HL-60 (cell line): ENCODE measurements at places on chromosomes 1 and 21.

- no peak for DNase-seq
These were observed 357.5 kb downstream of the PTPRU start for GRCh38 chr1:29593601-29594382.

DNA sequence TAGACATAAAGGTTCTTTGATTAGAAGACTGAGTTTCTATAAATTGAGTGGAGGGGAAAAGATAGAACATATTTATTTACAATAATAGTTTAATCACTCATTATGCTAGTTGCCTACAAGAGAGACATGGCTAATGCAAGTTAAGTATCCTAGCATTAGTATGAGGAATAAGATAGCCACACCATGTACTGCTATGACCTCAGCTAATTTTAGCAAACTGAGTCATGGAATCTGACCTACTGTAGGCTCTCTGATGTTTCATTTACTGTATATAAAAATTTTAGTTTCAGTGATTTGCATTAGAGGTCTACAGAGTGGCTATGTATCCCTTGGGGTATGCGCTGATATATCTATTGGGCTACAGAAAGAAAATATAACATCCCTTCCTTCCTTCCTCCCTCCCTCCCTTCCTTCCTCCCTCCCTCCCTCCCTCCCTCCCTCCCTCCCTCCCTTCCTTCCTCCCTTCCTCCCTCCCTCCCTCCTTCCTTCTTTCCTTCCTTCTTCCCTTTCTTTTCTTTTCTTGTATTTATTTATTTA lies 5.8 kb downstream of the AGL start:
- no peak for DNase-seq

DNA sequence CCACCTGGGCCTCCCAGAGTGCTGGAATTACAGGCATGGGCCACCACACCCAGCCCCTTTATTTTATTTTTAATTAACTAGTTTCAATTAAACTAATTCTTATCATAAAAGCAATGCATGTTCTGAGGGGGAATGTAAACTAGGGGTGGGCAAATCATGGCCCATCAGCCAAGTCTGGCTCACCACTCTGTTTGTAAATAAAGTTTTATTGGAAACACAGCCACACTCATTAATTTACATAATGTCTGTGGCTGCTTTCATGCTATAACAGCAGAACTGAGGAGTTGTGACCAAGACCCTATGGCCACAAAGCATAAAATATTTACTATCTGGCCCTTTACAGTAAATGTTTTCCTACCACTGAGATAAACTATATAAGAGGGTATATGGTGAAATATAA lies 28.7 kb upstream of the IPO9 start:
- DNase-seq: no peak

GRCh38 chr1:47696737-47697441 lies 259.0 kb downstream of the FOXD2 start:
- DNase-seq: no peak

DNA sequence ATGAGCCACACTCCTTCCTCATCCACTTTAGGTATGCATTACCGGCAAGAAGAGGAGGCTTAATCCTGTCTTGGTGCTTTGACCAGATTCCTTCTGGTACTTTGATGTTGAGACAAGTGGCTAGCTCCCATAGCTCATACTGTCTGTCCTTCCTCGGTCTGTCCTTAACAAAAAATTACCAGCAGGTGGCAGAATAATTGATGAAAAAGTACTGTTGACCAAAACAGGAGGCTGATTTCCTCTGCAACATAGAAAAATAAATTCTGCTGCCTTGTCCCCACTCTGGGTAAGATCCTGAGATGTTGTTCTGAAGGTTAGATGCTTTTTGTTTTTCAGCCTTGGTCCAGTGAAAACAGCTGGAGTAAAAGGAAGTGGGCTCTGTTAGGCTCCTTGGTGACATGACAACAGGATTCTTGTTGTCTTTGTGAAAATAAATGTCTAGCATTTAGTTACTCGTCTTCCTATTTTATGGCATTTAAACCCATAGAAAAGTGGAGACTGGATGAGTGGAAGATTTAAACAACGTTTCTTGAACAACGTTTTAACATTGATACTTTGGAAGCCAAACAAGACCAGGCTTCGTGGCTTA lies 11.2 kb upstream of the HJV start:
- DNase-seq: peak; percentile 51

GRCh38 chr1:77375990-77376389 lies 94.2 kb downstream of the AK5 start:
- no peak for DNase-seq

DNA sequence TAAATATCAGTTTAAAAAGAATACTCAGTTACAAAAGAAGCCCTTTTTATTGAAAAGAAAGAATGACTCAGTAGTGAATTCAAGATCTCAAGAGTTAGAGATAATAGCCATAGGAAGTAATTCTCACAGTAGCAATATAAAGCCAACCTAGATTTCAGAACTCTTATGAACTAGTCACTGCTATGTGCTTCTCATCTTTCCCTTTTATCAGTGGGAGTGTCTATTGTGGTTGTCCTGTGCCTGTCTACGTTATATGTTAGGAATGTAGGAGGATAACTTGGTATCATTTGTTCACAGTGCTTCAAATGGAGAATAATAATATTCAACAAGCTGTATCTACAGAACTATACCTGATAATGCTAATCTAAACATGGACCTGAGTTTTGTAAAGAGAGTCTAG lies 73.1 kb upstream of the RGS21 start:
- no peak for DNase-seq

- no peak for DNase-seq
These were observed 272.1 kb downstream of the TRABD2B start for GRCh38 chr1:47725000-47725473.
